Activated CD8-positive, alpha-beta memory T cell treated with anti-CD3 and anti-CD28 coated beads for 1 hour (primary cell): ENCODE measurements at places on chromosomes 6 and 20.
A peak's percentile ranks its signal among the peaks of the same experiment; 100 is the strongest.

DNA sequence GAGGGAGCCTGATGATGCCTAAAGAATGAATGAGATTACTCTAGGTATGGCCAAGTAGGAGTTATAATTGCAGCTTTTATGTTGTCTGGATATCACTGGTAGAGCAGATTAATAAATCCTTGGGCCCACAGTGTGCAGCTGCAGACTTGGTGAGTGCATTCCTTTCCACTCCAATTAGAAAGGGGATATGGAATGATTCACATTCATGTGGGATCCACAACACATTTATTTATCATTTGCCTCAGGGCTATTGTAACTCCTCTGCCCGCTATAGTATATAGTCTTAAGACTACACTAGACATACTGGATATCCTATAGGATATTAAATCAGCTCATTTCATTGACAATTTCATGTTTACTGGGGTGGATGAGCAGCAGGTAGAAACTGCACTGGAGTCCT is 11.6 kb upstream of the HLA-G start:
- DNase-seq = no peak

DNA sequence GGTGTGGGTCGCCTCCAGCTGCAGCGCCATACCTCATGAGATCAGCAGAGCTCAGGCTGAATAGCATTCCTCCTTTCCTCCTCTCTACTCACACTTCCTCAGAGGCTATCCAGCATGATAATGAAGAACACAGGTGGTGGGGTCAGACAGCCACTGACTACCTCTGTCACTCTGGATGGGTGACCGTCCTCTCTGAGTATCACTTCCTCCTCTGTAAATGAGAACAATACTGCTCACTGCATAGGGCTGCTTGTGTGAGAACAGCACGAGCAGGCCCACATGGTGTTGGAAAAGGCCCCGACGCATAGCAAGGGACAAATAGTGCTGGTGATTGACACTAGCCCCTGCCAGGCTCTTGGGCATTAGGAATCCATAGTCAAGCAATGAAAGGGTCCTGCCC is 239.1 kb downstream of the PRKN start:
- DNase-seq = no peak

DNA sequence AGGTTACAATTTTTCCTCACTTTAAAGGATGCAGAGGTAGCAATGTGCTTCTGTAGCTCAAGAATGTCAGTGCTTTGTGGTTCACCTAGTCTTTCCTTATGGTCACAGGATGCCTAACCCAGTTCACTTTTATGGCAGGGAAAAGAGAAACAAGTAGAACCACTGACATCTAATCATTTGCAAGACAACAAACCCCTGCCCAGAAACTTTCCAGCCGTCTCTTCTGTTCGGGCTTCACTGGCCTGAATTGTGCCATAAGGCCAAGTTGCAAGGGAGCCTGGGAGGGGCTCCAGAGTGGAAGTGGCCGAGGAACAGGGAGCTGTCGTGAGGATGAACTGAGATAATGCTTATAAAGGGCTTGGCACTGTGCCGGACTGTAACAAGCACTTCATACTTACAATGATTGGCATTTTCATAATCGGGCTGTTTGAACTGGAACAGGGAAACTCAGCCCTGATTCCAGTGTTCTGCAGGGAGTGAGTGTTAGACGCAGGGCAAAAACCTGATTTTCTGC is 212.6 kb downstream of the BCAS1 start:
- DNase-seq = no peak

DNA sequence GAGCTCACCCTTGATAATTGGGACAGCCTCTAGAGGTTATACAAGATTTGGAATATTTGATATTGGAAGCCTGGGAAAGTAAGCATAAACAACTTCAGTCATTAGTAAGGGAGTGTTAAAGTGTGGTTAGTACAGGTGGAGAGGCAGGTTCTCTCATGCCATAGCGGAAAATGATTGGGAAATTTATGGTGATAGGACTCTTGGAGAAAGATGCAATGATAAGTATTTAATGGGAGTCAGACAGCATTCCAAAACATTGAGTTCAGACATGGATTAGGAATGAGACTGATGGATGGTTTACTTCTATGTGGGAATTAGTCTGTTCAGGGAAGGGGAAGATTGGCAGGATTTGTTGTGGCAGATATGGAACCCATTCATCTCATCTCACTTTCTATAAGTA is 152.7 kb downstream of the MCHR2 start:
- no peak for DNase-seq

DNA sequence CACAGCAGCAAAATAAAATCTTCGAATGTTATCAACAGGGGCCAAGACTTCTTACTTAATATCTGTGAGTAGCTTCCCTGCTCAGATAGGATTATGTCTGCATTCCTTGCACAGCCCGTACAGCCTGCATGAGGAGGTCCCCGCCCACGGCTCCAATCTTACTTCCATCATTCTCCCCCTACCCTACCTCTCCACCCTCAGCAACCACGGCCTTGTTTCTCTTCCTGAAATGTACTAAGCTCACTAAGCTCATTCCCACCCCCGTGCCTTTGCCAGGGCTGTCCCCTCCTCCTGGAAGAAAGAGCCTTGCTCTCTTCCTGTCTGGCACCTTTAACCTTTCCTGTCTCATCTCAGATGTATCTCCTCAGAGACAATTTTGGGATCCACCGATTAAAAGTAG is 120.4 kb downstream of the BCAS1 start:
- DNase-seq = no peak

- DNase-seq = no peak
Observed at GRCh38 chr6:38034274-38034914, 214.9 kb downstream of the ZFAND3 start.

DNA sequence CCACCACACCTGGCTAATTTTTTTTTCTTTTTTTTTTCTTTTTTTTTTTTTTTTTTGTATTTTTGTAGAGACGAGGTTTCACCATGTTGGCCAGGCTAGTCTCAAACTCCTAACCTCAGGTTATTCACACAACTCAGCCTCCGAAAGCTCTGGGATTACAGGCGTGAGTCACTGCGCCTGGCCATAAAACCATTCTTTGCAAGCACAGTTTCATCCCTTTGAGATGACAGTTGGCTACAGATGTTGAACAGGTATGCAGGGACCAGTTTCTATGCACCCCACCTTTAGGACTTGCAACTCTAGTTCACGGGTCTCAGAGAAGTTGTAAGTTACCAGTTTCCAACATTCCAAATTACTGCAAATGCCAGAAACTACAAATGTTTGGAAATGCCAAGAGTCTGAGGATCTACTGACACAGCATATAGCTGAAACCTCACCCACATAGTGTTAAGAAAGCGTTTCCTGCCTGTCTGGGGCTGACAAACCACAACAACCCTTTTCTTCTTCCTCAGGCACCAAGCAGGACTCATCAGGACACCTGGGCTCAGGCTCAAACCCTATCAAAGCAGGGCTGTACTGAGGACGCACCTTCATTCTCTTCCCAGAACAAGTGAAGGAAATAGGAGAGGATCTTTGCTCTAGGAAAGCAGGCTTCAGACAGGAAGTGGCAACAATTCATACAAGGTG is 22.9 kb downstream of the ARHGAP18 start:
- DNase-seq = no peak

GRCh38 chr6:143505111-143505510 is 6.4 kb downstream of the FUCA2 start:
- DNase-seq = no peak

- no peak for DNase-seq
Observed at GRCh38 chr20:24634855-24635254, 165.4 kb downstream of the SYNDIG1 start.

DNA sequence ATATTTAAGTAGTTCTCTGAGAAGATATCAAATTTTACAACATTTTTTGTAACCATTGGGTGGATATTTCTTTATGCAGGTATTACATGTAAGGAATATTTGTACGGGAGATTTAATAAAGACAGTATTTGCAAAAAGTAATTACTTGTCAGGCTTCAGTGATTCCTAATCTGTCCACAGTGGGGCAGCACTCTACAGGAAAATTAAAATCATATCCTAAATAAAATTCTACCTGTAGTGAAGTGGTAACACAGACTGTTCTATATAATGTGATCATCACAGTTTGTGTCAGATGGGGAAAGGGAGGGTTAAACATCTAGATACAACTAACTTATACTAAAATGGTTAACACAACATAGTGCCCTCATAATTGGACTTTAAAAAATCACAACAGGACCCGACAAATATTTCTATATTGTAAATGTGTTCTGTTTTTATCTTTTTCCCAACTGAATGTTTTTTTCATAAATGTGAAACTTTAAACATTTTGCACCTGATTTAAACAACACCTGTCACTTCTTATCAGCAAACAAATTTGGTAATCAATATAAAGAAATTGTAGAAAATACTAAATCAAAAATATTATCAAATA is 145.6 kb upstream of the MANEA start:
- DNase-seq = peak; percentile 4

DNA sequence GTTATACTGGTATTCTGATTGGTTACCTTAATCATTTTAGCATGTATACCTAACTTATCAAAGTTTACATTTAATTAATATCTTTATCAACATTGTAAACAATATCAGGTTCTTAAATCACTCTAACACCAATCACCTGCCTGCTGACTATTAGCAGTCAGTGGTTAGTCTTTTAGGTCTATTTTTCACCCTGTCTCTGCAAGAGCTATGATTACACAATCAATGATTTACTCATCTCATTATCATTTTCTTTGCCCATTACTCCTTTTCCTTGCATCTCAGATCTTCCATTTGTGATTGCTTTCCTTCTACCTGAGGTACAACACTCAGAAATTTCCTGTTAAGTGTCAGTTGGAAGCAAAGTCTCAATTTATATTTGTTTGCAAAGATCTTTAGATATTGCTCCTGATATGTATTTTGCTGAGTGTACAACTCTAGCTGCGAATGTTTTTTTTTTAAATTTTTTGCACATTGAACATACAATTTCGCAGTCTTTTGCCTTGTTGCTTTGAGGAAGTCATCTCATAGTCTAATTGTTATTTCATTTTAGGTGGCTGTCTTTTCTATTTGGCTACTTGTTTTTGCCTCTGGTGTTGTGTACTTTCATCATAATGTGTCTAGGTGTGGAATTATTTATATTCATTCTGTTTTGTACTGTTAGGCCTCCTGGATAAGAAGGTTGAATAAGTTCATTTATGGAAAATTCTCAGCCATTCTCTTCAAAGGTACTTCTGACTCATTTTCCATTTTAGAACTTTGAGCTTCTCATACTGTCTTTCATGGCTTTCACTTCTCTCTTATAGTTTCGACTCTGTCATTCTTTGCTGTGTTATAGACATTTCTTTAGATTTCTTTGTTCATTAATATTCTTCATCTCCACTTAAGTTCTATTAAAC is 104.9 kb upstream of the CEP162 start:
- DNase-seq = no peak

GRCh38 chr6:56940977-56941376 is 13.9 kb upstream of the BEND6 start:
- DNase-seq = no peak

DNA sequence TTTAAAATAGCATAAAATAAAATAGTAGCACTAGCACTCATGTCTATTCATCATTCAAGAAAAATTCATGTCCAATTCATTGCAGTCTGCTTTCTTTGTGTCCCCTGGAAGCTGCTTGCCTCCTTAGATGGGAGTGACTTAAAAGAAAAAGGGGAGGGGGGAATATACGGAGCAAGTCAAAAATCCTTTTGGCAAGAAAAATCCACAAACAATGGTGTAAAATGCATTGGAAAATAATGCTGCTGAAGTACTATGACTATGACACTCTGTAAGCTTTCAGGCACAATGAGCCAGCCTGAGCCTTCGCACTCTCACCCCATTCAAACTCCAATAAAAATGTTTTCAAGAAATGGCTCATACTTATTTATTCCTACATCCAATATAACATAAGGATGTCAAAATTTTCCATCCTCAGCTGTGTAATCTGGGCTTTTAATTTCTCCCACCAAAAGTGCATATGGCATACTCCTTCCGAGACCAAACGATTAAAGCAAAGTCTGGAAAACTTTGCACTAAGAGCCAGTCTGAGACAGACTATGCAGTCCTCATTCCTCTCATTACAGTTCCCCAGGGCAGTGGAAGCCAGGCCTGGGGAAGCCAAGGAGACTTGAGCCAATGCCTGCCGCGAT is 790 bp downstream of the NEDD9 start:
- DNase-seq = no peak

GRCh38 chr6:30172681-30173080 is 9.3 kb downstream of the TRIM15 start:
- DNase-seq = no peak
